MV-4-11 (cell line): ENCODE measurements at places on chromosomes 5 and 9.

DNA sequence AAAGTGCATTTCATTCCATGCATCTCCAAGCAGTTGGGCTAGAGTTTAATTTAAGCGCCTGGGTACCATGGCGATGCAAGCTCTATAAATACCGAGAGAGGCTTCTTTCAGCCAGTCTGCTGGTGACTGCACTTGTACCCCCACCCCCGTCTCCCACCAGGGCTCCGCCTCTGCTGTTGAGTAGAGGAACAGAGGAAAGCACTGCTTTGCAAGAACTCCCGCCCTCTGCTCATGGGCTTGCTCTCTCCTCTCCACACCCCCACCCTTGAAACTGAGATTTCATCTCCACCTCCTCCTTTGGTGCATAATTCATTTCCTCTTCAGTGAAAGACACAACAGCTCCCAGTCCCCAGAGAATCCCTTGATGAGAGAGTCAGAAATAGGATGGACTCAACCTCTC is 5.1 kb upstream of the WWC1 start:
- no peak for DNase-seq

DNA sequence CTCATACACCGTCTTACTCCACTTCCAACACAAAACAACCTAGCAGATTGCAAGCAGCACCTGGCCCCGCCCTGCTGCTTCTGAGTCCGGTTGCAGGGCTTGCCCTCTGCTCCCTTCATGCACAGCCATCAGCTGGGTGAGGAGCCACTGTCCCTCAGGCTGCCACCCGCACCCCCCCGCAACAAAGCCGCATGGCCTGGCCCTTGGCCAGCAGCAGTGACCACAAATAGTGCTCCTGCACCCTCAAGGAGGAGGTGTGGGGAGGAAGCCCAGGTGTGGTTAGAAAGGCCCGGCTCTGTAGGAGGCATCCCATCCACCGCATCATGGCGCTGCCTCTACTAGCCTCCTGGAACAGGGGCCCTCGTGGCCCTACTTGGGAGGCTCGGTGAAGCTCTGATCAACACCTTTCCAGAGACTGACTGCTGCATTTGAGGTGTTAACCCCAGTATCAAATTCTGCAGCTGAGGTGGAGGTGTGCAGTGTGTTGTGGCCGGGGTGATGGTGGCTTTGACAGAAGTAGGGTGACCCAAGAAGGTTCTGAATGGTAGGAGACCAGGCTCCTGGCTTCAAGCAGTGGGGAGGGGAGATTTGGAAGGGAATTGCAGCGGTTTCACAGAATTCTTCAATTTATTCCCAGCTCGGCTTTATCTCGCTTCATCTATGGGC is 52.7 kb downstream of the WNK2 start:
- DNase-seq, result no peak

- peak; percentile 11 for DNase-seq
These were observed 342.4 kb downstream of the KIAA0825 start for GRCh38 chr5:94276048-94276447.

GRCh38 chr9:113932906-113933584 is 56.9 kb downstream of the ZNF618 start:
- no peak for DNase-seq

DNA sequence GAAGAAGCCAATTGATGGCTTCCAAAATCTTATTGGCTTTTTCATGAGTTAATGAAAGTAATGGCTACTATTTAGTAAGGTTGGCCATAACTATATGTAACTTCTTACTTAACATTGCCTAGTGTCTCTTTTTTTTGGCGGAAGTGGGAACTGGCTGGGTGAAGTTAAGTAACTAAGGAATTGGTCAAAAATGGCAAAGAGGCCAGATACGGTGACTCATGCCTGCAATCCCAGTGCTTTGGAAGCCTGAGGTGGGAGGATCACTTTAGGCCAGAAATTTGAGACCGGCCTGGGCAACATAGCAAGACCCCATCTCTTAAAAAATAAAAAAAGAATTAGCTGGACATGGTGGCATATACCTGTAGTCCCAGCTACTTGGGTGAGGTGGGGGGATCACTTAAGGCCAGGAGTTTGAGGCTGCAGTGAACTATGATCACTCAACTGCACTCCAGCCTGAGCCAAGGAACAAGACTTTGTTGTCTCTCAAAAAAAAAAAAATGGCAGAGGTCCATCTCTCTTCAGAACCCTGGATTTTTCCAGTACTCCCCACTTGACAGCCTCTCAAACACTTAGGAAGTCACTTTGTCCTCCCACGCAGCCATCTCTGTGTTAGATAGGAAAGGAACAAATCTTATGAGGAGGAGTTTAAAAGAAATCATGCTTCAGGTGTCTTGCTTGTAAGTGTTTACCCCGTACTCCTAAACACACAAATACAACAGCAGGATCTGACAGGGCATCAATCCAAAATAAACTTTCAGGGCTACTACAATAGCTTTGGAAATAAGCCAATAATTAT is 75.7 kb downstream of the TEK start:
- no peak for DNase-seq

GRCh38 chr5:141100243-141100805 is at the start of gene PCDHB3:
Gene PCDHB3 (plus strand): TSS chr5:141100473. CDS start chr5:141100650, 177 bp downstream.
- DNase-seq, result no peak

- DNase-seq, result peak; percentile 58
These were observed 59.4 kb upstream of the BASP1 start for GRCh38 chr5:17157916-17158529.

- DNase-seq, result no peak
These were observed 458.6 kb downstream of the NR2F1-AS1 start for GRCh38 chr5:93122446-93122845.

- no peak for DNase-seq
These were observed 312.0 kb downstream of the CDK5RAP2 start for GRCh38 chr9:120267929-120268328.
